Stimulated activated CD4-positive, alpha-beta T cell treated with anti-CD3 and anti-CD28 coated beads, Interleukin-15, amount 100 ng/mL, for 1 hour (primary cell): ENCODE measurements at places on chromosomes 2 and 18.
A peak's percentile ranks its signal among the peaks of the same experiment; 100 is the strongest.

DNA sequence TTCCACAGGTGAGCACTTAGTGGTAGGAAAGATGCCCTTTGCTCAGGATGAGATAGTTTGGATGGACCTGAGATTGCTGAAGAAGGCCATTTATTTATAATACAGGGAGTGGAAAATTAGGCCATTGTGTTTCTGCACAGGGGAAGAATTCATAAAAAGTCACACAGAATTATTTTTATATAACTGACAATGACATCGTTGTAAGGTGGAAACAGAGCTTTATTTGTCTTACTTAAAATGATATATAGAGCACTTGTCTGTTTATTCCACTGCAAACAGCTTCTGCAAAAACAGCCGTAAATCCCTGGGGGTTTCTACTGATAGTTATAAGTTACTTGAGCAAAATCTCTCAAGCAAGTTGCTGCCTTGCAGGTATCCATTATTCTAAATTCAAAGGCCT, 158.1 kb upstream of the ZNF521 start:
- DNase-seq = no peak

GRCh38 chr2:174059178-174059883, 94.2 kb upstream of the SP3 start:
- DNase-seq = no peak

GRCh38 chr2:204177977-204178522, 241.5 kb downstream of the ICOS start:
- peak; percentile 41 for DNase-seq

GRCh38 chr2:224182498-224182897, 143.4 kb upstream of the SERPINE2 start:
- DNase-seq = no peak

GRCh38 chr2:46518861-46519260, 39.5 kb downstream of the TMEM247 start:
- no peak for DNase-seq

- no peak for DNase-seq
Observed at GRCh38 chr2:189492451-189492850, 51.2 kb downstream of the WDR75 start.

DNA sequence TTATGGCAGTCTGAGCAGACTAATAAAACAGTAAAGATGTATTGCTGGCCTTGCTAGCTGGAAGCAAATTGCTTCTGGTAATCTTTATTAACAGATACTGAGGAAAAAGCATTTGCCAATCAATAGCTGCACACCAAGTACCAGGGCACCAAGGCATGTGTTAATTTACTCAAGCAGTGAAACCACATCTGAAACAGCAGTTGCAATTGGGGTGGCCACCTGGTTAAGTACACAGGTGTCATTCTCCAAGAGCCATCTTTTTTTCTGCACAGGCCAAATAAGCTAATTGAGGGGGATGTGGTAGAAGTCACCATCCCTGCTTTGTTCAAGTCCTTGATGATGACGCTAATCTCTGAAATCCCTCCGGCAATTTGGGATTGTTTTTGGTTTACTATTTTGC, 8.6 kb upstream of the SEH1L start:
- DNase-seq = no peak

DNA sequence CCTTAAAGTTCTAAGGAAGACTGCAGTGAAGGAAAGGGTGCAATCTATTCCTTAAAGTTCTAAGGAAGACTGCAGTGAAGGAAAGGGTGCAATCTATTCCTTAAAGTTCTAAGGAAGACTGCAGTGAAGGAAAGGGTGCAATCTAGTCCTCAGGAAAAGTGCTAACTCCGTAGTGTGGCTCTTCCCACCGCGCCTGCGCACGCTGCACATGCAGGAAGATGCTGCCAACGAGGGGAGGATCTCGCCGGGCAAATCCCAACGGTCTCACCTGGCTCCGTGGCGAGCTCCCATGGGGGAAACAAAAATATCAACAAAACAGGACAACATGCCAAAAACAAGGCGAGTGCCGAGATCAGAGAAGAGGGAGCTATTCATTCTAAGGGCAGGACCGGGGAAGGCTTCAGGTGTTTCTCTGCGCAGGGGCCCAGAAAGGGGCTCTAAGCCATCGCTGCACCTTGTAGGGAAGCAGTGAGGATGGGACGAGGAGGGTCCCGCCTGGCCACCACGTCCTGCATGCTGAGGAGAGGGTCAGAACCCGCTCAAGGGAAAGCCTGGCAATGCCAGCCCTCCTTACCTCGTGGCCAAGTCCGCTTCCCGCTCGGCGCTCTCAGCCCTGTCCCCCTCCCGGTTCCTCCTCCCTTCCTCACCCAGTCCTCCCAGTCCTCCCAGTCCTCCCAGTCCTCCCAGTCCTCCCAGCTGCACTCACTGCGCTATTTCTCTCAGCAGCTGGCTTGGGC, 24.5 kb downstream of the TIMM21 start:
- no peak for DNase-seq

DNA sequence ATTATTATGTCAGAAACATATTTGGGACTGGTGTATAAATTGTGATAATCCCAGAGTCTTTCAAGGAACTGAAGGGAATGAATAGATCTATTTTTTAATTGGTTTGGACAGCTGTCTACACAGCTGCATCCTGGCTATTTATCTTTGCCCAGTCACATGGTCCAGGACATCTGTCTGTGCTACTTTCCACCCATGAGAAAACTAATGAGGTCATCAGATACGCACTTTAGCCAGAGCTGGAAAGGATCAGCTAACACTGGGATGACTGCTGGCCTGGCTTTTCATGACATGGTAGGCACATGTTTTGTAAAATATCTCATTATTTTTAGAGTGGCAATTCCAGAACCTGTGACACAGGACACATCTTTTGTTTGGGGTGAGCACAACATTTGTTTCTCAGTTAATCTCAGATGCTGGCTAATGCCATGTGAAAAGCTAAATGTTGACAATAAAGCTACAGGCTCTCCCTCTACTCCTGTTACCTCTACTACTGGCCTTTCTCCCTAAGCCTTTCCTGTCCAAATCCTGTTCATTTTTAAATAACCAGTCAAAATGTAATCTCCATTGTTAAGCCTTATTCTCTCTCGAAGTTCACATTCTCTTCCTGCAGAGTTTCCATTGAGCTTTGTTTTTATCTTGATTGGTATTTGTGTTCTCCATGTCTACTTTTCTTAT, 500.7 kb downstream of the RIT2 start:
- DNase-seq = no peak

GRCh38 chr2:86686905-86687304, 33.2 kb upstream of the RMND5A start:
- DNase-seq = no peak

- no peak for DNase-seq
Observed at GRCh38 chr2:7950035-7950612, 731.7 kb upstream of the ID2 start.

DNA sequence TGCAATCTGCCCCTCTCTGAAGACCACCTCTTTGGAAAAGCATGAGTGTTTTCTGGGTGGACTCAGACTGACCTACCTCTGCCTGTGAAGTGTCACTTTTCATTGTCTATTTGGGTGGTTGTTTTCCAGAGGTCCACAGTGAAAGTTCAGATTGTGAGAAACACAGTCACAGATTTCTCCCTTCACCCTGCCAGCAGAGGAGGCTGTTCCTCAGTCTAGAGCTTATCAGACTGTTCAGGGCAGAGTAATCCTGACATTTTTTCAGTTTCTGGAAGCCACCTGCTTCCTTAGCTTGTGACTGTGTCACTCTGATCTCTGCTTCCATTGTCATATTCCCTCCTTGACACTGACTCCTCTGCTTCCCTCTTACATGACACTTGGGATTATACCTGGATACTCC, 55.4 kb upstream of the RMP24 start:
- DNase-seq = no peak

- DNase-seq = no peak
Observed at GRCh38 chr2:128949360-128949759, 630.7 kb upstream of the HS6ST1 start.

GRCh38 chr2:12684471-12684936, 32.2 kb upstream of the TRIB2 start:
- DNase-seq = no peak
